ENCODE measurements at places on chromosomes 5 and 9.

DNA sequence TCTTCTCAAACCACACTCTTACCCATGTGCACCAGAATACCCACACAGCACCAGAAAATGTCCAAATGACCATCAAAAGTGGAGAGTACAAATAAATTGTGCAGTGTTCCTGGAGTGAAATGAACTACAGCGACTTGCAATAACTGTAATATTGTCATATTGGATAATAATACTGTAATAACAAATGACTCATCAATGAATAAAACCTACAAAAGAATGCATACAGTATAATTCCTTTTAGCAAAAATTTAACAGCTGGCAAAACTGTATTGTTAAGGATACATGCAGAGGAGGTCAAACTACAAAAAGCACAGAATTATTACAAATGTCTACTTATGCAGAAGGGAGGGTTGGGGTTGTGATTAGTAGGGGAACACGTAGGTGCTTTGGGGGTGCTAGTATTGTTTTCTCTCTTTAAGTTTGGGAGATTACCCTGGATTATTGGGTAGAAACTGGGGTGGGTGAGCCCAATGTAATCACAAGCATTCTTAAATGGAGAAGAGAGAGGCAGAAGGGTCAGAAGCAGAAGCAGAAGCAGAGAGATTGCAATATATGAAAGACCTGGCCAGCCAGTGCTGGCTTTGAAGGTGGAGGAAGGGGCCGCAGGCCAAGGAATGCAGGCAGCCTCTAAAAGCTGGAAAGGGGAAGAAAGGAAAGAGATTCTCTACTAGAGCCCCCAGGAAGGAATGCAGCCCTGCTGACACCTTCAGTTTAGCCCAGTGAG, 21.8 kb downstream of the IRF1 start:
- no peak for DNase-seq

- no peak for DNase-seq
Measured at GRCh38 chr5:108983461-108984092, 235.9 kb downstream of the FER start.

DNA sequence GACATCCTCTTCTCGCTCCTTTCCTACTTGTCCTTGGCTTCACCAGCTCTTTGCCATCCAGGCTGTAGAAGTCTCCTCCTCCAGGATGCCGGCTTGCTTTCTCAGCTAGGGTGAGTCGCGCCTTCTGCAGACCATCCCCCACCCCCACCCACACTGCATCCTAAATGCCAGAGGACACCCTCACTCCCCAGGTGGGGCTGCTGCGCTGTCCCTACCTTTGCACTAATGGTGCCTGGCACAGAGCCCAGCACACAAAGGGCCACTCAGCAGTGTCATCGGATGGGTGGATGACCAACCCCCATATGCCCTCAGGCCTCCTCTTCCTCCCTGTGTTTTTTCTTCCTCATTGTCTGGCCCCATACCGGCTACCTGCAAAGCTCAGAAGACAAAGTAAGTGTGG, 14.8 kb downstream of the IL9 start:
- DNase-seq: no peak

GRCh38 chr5:76716456-76717157, 681 bp downstream of the F2R start:
- no peak for DNase-seq

DNA sequence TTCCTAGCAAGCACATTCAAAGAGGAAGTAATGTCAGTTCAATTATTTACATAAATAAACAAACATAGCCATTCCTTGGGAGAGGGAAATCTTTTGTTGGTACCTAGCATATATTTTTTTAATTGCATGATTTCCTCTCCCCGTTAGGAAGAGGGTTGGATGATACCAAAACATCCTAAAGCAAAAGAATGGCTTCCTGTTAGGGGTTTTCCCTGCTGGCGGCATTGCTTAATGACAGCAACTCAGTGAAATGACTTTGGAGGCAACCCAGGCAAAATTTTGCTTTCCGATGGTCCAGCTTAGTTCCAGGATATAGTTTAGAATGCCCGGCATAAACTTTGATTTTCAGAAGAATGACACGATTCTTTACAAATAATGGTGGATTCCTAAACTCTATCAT, 73.2 kb downstream of the MAT2B start:
- DNase-seq: no peak

- DNase-seq: no peak
Measured at GRCh38 chr5:112059579-112060135, 302.7 kb upstream of the NREP start.

DNA sequence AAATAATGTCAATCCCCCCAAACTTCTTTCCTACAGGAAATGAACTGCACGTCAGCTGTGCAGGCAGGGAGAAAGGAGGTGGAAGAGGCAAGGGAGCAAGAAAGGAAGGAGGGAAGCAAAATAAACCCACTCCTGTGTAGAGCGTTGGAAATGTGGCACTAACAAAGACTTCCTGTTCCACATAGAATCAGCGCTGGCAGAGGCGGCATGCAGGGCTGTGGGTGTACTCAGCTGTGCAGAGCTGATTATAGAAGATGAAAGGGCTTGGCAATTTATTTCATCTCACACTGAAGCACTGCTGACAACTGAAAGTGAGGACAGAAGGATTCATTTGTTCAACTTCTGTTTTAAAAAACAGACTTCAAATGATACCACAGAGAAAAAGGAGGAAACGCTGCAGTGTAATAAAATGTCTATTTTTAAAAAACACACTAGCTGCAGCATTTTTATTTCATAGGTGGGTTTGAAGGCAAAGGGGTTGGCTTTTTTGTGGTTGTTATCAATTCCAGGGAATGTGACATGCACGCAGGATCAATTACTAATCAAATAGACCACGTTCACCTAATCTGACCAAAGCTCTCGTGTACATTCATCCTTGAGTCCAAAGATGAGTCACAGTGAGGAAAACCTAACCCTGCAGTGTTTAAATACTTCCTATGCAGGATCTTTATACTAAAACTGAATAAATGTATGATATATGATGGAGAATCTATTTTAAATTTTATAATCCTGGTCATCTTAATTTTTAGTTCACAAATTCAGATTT, 583.5 kb downstream of the ZNF608 start:
- no peak for DNase-seq

GRCh38 chr9:104805441-104805840, 41.5 kb downstream of the NIPSNAP3B start:
- DNase-seq: no peak

DNA sequence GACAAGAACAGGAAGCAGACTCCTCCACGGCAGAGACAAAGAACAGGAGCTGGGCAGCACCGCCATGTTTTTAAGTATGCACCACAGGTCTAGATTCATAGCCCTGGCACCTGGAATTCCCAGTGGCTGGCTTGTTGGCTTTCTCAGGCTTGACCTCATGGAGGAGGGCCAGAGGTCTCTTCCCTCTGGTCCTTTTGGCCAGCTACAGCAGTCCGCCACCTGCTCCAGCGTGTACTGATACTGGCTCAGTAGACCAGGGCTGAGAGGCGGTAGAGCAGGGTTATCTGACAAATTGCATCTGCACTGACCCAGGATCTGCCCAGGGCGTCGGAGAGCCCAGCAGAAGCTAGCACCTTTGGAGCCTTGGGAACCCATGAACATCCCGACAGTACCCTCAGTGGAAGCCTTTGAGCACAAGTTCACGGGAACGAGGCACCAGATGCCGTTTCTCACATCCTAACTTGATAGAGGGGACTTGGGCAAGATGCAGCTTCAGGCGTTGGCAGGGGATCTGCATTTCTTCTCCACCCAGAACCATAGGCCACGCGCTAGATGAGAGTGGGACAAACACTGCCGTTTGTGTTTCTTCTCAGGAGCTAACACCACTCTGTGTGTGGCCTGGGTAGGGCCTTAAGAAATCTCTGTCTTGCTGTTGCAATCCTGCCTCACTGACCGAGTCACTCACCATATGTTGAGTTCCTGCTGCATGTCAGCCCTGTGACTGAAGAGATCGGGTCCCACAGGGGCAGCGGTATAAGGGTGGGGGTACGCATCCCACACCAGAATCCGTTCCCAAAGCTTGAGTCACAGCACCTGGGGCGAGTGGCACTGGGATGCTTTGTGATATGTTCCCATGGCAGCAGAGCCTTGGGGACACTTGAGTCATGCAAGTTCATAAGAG, 90.3 kb upstream of the OTULINL start:
- DNase-seq: no peak

DNA sequence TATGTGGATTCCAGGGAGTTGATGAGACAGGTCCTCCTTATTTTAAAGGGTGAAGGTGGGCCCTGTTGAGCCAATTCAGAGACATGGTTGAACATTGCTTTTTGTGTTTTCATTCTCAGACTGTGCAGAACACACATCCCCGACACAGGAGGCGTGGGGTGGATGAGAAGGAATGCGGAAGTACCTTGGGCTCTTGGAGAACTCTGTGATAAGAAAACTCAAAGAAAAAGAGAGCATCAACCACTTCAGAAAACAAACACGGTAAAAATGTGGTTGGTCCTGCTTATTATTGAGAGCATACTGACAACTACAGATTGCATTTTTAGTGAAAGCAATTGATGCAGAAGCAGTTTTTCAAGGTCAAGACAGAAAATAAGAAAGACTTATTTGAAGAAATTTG, 659.8 kb downstream of the IRX1 start:
- no peak for DNase-seq

DNA sequence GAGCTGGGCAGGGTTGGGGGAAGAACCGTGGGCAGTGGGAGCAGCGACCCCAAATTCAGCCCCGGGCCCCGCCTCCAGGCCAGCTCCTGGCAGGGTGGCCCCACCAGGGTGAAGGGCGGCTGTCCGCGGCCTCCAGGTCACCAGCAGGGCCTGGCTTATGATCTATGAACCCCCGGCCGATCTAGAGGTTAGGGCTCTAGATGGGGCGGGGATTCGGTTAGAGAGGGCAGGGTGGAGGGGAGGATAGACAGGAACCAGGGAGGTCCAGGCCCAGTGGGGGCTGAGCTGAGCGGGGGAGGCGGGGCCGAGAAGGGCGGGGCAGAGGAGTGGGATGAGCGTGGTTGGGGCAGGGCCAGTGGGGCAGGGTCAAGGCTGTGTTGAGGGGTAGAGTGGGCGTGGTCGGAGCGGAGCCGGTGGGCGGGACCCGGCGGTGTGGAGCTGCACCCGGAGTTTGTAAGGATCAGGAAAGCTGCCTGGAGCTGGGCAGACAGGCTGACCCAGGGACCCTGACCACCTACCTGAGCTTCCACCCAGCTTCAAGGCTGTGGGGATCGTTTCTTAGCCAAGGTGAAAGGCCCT, 29.3 kb upstream of the OBP2B start:
- DNase-seq: no peak

GRCh38 chr5:80777347-80778287, 122.8 kb upstream of the DHFR start:
- peak; percentile 12 for DNase-seq

DNA sequence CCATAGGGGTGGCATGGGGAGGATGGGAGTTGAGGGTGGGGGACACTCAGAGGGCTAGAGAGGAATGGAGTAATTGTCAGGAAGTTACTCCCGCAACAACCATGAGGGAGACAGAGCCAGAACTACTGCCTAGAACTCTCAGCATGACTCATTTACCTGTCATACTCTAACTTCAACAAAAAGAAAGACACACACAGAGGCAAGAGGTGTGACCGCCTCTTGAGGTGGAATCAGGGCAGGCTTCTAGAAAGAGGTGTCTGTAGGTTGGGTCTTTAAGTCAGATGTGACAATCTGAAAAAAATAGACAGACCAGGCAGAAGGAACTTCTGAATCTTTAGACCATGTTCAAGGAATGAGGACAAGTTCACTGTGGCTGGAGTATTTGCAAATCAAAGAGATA, 73.4 kb downstream of the GABBR2 start:
- no peak for DNase-seq

DNA sequence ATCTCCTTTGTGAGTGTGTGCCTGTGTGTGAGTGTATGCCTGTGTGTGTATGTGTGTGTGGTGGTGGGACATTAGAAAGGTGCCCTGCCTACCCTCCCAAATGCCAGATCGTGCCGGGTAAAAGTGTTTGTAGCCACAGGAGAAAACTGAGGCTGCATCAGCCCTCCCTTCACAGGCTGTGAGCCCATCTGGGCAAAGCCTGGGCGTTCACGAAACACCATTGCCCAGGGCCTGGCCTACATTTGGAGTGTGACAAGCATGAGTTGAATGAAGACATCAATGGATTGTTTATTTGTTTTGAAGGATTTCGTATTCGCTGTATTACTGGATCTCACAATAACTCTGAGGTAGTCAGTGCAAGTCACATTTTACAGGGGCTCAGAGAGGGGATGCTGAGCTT, 270.8 kb downstream of the NSG2 start:
- no peak for DNase-seq

GRCh38 chr5:151709109-151709735, 22.5 kb upstream of the SPARC start:
- no peak for DNase-seq

GRCh38 chr9:136944212-136944518, 373 bp downstream of the FBXW5 start:
- peak; percentile 33 for DNase-seq

DNA sequence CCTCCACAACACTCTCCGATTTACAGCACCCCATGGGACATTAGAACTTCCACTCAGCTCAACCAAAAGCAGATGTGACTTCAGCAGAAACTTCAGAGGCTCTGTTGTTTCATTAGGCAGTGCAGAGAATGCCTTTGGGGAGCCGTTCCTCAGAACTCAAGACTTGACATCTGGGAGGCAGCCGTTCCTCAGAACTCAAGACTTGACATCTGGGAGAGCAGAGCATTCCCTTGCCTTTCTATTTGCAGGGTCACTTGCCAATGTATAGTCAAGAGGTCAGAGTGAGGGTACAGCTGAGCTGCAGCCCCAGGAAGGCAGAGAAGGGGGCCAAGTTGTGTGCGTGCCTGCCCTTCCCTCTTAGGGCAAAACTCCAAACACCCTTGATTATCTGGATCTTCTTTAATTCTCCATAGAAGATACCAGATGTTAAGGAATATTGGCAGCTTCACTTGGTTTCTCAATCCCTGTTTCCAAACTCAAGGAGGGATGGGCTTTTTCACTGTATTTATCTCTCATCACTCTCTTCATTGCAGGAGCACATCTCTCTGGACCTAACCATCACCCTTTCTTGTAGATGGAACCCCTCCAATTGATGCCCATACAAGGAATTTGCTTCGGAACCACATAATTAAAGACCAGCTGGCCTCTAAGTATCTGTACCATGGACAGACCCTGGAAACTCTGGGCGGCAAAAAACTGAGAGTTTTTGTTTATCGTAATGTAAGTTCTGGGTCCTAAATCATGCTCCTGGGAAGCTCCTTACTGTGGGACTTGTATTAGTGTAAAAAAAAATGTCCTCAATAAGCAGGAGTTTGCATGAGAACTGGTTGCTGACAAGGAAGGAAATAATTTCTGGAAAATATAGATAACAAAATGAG, 25.6 kb downstream of the TGFBI start:
- no peak for DNase-seq

- DNase-seq: no peak
Measured at GRCh38 chr5:14004598-14005394, 60.3 kb upstream of the DNAH5 start.

DNA sequence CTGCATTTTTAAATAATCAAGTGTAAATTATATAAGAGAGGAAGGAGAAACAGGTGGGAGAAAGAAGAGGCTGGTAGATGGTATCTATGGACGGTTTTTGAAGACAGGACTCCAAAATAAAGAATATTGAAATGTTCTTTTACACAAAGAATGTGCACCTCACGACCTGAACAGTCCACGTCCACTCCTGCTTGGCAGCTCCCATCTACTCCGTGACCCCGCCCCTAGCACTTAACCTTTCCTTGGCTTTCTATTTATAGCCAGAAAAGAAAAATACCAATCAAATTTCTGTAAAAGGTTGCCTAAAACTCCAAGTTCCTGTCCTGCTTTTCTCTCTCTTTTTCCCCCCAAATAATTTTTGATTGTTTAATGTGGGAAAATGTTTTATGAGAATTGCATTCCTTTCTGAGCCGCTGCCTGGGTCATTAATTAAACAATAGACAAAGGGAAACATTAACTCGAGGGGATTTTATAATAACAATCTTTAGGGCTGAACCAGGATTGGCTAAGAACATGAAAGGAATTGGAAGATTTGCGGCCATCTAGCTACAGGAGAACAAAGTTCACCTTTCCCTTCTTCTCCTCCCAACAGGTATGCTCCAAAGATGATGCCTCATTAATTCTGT, 173.6 kb upstream of the MAP3K1 start:
- DNase-seq: no peak
